Stimulated activated CD4-positive, alpha-beta T cell treated with anti-CD3 and anti-CD28 coated beads, Interleukin-4, amount 100 ng/mL, for 1 hour (primary cell): ENCODE measurements at places on chromosomes 5 and 9.

DNA sequence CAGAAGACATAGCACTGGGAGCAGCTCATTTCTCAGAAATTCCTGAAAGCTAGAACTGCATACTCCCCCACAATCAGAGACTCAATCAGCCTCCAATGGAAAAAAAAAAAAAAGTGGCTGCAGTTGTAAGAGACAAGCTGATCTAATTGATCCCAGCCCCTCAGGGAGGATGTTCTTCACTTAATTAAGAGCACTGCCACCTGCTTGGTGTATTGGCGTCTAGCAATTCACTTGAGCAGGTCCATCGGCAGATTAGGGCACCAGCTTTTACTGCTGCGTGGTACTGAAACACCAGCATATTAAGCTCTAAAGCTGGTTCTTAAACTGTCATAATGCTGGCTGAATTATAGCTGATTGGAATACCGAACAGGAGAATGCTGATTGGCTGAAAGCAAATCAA is 1890.1 kb upstream of the WWC1 start:
- DNase-seq, result no peak

DNA sequence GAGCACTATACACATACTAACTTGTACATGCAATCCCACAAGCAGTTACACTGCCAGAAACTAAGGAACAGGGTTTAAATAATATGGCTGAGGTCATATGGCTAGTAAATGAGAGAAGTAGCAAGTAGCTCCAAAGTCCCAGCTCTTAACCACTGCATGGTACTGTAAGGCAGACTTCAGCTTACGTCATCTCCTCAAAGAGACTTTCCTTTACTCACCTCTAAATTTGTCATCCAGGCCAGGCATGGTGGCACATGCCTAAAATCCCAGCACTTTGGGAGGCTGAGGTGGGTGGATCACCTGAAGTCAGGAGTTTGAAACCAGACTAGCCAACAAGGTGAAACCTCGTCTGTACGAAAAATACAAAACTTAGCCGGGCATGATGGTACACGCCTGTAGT is 20.4 kb upstream of the SELENOP start:
- DNase-seq, result no peak

GRCh38 chr5:151483176-151483575 is 35.8 kb downstream of the SLC36A1 start:
- no peak for DNase-seq

GRCh38 chr5:65876496-65876895 is 49.9 kb upstream of the ERBIN start:
- no peak for DNase-seq

DNA sequence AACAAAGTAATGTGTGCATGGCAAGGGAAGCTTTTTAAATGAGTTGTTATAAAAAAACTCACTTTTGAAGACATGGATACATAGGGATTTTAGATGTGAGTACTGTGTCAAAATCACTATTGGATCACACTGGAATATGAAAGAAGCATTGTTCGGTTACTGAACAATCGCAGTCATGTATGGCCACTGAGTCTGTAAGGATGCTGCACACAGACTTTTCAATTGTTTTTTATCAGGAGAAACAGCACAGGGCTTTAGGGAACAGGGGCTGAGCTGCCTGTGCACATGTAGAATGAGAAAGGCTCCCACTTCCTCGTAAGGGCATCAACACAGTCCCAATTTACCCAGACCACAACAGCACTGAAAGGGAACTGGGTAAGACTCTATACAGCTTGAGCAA is 1333.9 kb upstream of the DMAC1 start:
- DNase-seq, result no peak

- DNase-seq, result no peak
These were observed 475.3 kb upstream of the RIOK2 start for GRCh38 chr5:97658116-97658900.

DNA sequence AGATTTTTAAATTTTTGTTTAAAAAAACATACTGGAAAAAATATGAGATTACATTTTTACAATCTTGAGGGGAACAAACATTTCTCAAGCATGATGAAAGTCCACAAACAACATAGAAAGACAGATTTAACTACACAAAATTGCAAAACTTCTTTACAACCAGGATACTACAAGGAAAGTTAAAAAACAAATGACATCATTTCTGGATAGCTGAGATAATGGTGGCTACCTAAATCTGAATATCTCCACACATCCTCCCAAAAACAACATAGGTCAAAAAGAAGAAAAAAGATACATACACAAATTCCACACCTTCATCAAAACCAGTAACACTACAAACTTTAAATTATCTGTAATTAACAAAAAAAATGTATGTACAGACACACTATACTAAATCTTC is 120.8 kb upstream of the TNPO1 start:
- DNase-seq, result no peak

DNA sequence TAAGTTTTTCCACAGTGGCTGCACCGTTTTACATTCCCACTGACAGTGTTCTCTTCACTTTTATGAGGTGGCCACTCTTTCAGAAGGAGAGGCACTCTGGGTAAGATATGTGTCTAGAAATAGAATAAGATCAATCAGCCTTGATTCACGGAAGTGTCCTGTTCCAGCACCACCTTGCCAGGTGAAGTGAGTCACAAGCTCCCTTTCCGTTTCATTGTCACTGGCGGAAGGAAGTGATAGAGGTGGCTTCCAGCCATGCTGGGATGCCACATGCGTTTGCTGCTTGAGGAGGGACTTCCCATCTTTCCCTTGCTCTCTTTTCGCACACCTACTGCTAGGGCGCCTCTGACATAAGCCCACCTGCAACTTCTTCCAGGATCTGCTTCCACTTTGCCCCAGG is 217.1 kb downstream of the PIK3R1 start:
- DNase-seq, result peak; percentile 15

DNA sequence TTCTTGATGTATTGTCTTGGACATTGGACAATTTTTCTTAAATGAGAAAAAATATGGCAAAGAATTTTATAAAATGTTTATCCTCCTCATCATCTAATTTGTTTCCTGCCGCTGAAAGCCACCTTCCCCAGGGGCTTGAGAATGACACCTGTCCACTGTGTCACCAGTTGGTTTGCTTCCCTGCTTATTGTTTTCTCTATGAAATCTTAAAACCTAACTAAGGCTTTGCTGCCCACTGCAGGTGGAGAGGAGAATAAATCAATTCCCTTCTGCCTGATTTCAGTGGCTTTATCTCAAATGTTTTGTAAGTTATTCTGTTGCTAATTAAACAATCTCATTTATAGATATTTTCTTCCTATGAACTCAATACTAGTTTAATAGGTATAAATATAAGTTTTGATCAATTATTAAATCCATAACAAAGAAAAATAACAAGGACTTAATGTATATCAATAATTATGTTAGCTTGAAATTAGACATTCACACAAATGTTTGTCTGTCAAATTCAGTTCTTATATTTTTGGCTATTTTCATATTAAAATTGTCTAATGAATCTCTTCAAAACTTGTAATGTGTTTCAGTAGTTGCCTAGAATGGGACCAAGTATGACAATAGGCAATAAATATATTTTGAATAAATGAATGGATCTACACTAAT is 822.5 kb downstream of the PTPRD start:
- no peak for DNase-seq

GRCh38 chr5:158737536-158738027 is 362.1 kb downstream of the EBF1 start:
- no peak for DNase-seq

DNA sequence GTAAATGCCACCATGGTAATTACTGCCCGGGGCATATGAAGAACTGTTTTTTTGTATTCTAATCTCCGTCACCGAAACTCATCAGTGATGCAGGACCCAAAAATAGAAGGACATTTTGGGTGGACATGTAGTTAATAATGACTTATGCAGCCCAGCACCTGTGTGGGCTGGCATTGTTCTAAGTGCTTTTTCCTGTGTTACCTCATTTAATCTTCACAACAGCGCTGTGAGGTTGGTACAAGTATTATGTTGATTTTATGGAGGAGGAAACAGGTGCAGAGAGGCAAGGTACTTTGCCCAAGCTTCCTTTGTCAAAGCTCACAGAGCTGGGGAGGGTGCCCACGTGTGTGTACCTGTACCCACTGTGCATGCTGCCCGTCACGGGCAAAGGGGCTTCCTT is 58.4 kb downstream of the DAPK1 start:
- no peak for DNase-seq

DNA sequence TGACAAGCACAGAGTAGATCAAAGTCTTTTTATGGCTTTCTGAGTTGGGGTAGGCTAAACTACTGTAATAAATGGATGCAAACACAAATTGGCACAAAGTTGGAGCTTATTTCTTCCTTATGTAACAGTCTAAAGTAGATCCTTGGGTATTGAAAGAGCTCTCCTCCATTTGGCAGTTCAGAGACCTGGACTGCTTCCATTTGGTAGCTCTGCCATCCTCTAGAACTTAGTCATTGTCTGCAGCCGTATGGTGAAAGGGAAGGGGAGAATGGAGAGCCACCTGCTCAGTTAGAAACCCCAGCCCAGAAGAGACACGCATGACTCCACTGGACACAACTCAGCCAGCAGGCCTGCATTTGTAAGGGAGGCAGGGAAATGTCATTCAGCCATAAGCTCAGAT is 345.0 kb downstream of the DMAC1 start:
- no peak for DNase-seq

DNA sequence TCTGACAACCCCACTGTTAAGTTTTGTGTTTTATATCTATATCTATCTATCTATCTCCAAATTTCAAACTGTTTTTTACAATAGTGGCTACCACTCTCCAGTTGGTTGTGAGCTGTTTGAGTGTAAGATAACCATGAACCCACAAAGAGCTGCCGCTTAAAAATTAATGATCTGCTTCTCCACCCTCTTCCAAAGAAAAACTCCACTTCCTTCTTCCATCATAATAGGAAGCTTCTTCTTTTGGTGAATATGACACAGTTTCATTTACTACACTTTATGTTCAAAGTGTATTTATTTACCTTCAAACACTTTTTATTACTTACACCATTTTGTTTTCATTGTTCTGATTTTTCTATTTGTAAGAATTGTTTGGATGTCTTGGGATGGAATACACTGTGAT is 37.9 kb downstream of the SPZ1 start:
- no peak for DNase-seq

GRCh38 chr5:60445921-60446320 is 254.0 kb downstream of the DEPDC1B start:
- DNase-seq, result no peak

DNA sequence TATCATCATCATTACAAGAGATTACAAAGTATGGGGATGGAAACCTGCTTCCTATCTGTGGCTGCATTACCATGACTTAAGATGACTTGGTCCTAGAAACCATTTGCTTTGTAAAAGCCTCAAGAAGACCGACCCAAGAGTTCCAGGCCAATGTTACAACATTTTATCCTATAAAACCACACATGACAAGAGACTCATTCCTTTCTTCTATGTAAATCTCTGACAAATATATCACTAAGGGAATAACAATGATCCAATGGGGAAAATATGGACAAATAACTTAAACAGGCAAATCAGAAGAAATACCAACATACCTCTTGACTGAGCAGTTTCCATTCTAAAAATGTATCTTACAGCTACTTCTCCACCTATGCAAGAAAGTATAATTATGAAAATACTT is 44.3 kb upstream of the VPS13A start:
- DNase-seq, result no peak

- no peak for DNase-seq
These were observed 10.7 kb downstream of the IFNA5 start for GRCh38 chr9:21294364-21294774.

DNA sequence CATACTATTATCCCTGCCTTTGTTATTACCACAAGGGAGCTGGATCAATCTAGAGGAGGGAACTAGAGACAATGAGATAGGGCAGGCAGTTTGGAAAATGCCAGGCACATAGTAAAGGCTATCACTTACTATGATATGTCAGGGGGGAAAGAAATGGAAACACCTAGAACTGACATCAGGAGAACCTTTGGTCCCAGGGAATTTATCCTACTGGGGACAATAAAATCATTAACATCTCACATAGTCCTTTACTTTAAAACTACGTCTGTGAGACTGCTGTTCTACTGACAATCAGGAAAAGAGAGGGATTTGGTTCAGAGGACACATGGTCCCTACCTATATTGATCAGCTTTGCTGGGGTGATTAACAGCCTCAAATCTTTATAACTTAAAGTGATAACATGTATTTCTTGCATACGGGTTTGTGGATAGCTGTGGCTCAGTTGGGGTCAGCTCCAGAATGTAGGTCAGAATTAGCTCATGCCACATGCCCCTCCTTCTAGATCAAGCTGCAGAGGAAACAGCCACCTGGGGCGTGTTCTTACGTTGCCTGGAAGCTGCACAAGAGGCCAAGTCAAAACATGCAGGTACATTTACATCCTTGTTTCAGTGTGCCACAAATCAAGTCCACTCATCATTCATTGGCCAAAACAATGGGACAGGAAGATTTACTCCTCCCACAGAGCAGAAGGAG is 43.9 kb upstream of the ALDOB start:
- no peak for DNase-seq

GRCh38 chr5:38672059-38672788 is 115.8 kb upstream of the LIFR start:
- DNase-seq, result no peak

GRCh38 chr5:109987355-109987754 is 297.6 kb downstream of the MAN2A1 start:
- no peak for DNase-seq

DNA sequence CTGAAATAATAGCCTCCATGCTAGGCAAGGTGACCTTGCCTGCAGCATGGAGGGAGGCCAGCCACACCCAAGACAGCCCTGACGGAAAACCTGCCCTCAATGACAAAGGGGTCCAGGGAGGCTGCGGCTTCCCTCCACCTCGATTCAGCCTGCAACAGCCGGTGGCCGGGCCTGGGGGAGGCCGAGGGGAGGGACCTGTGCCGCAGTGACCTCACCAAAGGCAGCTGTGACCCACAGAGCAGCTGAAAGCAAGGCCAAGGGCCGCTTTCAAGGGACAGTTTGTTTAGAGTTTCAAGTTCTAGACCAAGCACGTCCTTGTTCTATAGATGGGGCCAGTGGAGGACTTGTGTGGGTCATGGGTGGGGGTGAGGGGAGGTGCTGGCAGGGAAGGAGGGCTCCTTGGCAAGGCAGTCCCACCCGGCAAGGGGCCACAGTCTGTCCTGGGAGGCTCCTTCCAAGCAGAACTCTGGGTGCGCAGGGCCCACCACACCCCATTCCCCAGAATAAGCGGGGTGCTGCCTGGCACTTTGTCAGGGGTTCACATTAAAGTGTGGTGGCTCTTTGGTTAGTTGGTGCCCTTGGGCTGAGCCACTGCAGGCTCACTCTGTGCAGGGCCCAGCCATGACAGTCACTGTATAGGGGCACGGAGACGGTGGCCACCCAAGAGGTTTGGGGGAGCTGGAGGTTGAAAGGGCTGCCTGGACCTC is 226.5 kb downstream of the FANCC start:
- DNase-seq, result no peak

GRCh38 chr9:5978523-5978922 is 36.9 kb downstream of the RANBP6 start:
- DNase-seq, result no peak

GRCh38 chr5:2833556-2833955 is 82.1 kb upstream of the IRX2 start:
- no peak for DNase-seq
